ENCODE measurements at places on chromosomes 6 and 20. TPM values are rescaled to one million over a fixed set of nuclear protein-coding genes. Genes with fewer than 3 reads are reported as not detected.

The NCOA7 gene
- total RNA-seq: 13.4 TPM

DNA sequence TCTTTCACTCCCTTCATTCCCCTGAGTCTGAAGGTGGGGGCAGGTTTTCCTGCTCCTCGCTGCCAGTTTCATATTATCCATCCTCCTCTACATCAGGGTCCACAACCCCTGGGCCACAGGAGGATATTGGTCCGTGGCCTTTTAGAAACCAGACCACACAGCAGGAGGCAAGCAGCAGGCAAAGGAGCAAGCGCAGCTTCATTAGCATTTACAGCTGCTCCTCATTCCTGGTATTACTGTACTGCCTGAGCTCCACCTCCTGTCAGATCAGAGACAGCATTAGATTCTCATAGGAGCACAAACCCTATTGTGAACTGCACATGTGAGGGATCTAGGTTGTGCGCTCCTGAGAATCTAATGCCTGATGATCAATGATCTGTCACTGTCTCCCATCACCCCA, 380.3 kb downstream of the ARHGAP18 start:
- no peak overlapping the region for H3K4me3 ChIP-seq
- H3K36me3 ChIP-seq: no peaks in the 10 kb centered on the region
- H3K27ac ChIP-seq: no peak overlapping the region
- peaks cover 9% of the 10 kb centered on the region for H3K4me1 ChIP-seq
- DNase-seq: no peak

- peaks cover 15% of the 10 kb centered on the region for H3K4me1 ChIP-seq
- no peaks in the 10 kb centered on the region for H3K27me3 ChIP-seq
- H3K4me3 ChIP-seq: no peak overlapping the region
- H3K36me3 ChIP-seq: no peaks in the 10 kb centered on the region
- DNase-seq: no peak
- H3K27ac ChIP-seq: no peak overlapping the region
Observed at GRCh38 chr6:63563235-63563634, 9.0 kb upstream of the LOC128125822 start.

GRCh38 chr6:87827346-87827745, 125.3 kb upstream of the AKIRIN2 start:
- H3K36me3 ChIP-seq: no peaks in the 10 kb centered on the region
- no peaks in the 10 kb centered on the region for H3K4me1 ChIP-seq
- no peaks in the 10 kb centered on the region for H3K27me3 ChIP-seq
- no peak for DNase-seq

GRCh38 chr20:56409521-56409920, 2.5 kb upstream of the CASS4 start:
- no peak overlapping the region for H3K4me3 ChIP-seq
- no peak for DNase-seq
- H3K27ac ChIP-seq: no peak overlapping the region

GRCh38 chr6:99364026-99364425, 14.6 kb upstream of the FAXC start:
- H3K4me3 ChIP-seq: no peak overlapping the region
- no peak overlapping the region for H3K27ac ChIP-seq
- H3K36me3 ChIP-seq: no peaks in the 10 kb centered on the region
- H3K27me3 ChIP-seq: no peaks in the 10 kb centered on the region

Measured in PC-3 (cell line).